Stimulated activated CD4-positive, alpha-beta T cell treated with anti-CD3 and anti-CD28 coated beads, Interleukin-1b, Interleukin-23, amount 100 ng/mL, for 1 hour (primary cell): ENCODE measurements at places on chromosomes 5 and 9.
A peak's percentile ranks its signal among the peaks of the same experiment; 100 is the strongest.

DNA sequence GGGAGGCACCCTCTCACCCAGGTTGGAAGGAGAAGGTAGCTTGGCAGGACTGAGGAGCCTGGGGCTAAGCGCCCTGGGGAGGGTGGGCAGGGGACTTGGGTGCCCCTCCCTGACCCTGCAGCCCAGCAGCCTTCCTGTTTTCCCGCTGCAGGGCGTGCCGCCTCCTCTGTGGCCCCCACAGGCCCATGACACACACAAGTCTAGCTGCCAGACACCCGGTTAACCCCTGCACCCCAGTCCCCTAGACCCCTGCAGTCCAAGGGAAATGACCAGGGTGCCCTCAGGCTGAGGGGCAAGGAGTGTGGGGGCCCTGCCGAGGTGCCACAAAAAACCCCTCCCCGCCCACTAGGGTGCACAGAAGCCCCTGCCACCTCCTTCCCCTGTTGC lies 33.0 kb downstream of the GOLGA2 start:
- DNase-seq, result no peak

- no peak for DNase-seq
These were observed 14.6 kb downstream of the URM1 start for GRCh38 chr9:128385496-128386460.

GRCh38 chr5:66945389-66946349 lies 250.9 kb downstream of the CD180 start:
- no peak for DNase-seq

DNA sequence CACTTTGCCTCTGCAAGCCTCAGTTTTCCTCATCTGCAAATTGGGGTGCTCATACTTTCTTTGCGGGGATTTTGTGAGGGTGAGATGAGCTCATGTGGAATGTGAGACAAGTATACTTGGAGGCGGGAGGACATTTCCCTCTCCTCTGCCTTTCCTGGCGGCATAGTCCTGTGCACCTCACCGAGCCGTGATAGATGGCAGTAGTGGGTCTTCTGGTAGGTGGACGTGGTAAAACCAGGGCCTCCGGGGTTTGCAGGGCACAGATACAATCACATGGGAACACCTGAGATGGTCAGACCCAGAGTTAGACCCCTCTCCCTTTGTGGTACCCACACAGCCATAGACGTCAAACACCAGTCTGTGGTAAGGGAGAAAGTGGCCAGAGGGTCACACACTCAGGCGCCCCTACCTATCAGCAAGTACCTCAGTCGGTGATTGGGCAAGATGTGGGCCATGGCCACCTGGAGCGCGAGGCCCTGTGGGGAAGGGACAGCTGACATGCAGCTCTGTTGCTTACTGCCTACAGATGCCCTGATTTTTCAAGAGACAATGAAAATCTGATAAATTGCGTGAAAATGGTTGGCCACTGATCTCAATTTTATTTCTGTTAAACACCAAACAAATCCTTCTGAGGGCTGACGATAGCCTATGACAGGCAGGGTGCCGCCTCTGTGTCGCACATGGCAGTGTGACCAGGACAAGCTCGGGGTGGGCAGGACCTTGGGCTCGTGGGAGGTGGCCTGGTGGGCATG lies 9.9 kb downstream of the ERGIC1 start:
- DNase-seq, result no peak

GRCh38 chr9:135009794-135010585 lies 77.5 kb upstream of the OLFM1 start:
- DNase-seq, result no peak

GRCh38 chr5:40484495-40484894 lies 195.2 kb upstream of the PTGER4 start:
- DNase-seq, result no peak

- DNase-seq, result no peak
These were observed 140.1 kb downstream of the CEMIP2 start for GRCh38 chr9:71628247-71628646.

GRCh38 chr9:99433555-99433954 lies 211.5 kb downstream of the SEC61B start:
- DNase-seq, result no peak

DNA sequence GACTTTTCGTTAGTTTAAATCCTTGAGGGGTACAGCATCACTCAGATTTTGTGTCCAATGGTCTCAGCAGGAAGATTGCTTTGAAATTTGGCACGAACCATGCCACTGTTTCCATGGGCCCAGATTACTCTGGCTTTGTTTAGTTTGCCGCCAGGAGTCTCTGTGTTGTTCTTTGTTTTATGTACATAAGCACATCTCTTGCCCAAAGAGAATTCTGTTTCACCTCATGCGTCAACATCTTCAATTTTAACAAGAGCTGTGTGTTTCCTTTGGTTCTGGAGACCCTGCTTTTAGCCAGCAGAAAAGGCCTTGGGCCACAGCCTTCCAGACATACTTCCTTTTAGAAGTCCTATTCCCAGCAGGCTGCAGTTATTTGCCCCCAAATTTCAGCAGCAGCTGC lies 62.4 kb downstream of the TNPO1 start:
- DNase-seq, result no peak

DNA sequence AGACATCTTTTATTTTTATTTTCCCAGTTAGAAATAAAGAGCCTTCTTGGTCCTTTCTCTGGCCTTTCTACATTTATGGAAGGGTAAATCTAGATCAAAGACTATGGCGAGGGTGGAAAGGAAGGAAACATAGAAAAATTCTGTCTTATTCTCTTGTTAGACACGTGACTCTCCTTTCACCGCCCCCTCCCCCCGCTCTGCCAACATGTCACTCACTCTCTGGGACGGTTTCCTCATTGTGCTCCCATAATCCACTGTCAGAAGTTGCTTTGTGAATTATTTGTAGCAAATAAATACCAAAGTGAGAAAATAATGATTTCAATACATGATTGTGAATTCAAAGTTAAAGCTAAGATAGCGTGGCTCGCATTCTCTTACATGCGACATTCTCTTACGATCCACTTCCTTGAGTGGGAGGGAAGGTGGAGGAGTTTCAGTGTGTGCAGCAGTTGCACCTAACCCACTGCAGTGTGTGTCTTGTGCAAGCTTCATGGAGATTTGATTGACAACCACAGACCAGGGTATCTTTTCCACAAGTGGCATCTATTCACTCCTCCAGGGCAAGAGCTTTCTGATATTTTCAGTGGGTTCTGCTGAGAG lies 423.0 kb upstream of the KIF2A start:
- no peak for DNase-seq

GRCh38 chr5:66174338-66174737 lies 30.2 kb downstream of the SREK1 start:
- no peak for DNase-seq

- DNase-seq, result no peak
These were observed 90.0 kb upstream of the NIPBL start for GRCh38 chr5:36786448-36787012.

GRCh38 chr9:69971643-69972449 lies 71.8 kb upstream of the MAMDC2 start:
- peak; percentile 21 for DNase-seq

GRCh38 chr9:16246785-16247184 lies 623.7 kb downstream of the BNC2 start:
- no peak for DNase-seq

- DNase-seq, result no peak
These were observed 332.3 kb downstream of the CWC27 start for GRCh38 chr5:65100911-65101631.

DNA sequence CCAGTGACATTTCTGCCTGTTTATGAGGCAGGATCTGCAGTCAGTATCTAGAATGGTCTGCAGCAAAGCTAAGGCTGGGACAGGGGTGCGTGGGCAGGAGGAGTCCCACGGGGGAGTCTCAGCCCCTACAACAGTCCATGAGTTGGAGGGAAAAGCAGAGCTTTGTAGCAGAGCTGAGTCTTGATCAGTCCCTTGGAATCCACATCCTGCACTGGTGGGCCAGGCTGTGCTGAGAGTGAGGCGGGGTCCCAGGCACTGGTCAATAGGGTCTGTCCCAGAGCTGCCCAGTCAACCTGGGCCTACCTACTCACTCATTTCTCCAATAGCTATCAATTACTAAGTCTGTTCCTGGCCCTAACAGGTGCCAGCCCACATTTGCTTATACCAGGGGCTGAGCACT lies 5.9 kb downstream of the ACSL6 start:
- no peak for DNase-seq

- DNase-seq, result no peak
These were observed 8.3 kb downstream of the SOHLH1 start for GRCh38 chr9:135690836-135691570.

- no peak for DNase-seq
These were observed 866.5 kb upstream of the DMAC1 start for GRCh38 chr9:8666060-8666459.

GRCh38 chr9:76846297-76846696 lies 59.6 kb downstream of the PRUNE2 start:
- DNase-seq, result no peak
